Thymus (tissue), 14 donors: ENCODE measurements at places on chromosomes 5 and 9. TPM values are rescaled to one million over a fixed set of nuclear protein-coding genes. Genes with fewer than 3 reads are reported as not detected.

GPR151 gene
- under 0.01 TPM for total RNA-seq

PROB1 gene
- 0.76 TPM for total RNA-seq

PCDHGA9 gene
- total RNA-seq = 0.66 TPM

GRCh38 chr5:73939557-73939956 lies 313.6 kb downstream of the ARHGEF28 start:
- no peak for DNase-seq

DNA sequence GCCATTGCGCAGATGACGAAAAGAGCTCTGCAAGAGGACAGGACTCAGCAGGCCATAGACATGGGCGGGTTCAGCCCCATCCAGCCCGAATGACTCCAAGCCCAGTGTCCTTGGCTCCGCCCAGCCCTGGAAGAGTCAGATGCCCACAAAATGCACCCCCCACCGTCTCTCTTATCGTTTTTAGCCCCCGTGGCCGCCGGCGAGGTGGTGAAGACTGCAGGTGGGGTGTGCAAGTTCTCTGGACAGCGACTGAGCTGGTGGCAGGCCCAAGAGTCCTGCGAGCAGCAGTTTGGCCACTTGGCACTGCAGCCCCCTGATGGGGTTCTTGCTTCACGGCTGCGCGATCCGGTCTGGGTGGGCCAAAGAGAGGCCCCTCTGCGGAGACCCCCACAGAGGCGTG lies 2.1 kb downstream of the ADGRD2 start:
- no peak for DNase-seq

GRCh38 chr5:112064271-112064701 lies 307.3 kb upstream of the NREP start:
- DNase-seq = no peak

DNA sequence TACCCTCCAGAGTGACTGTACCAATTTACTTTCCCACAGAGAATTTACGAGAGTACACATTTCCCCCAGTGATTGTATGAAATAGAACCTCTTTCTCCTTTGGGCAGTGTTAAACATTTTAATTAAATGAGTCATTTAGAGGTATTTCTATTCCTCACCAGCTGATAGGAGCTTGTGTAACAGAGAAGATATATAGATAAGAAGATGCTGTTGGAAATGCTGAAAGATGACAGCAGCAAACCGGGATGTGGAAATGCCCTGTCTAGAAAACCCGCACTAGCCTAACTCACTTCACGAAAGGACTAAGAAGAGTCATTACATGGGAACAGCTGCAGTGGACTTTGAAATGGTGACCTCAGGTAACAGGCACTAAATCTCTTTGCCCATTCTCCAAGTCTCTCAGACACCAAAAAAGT lies 68.3 kb downstream of the LPAR1 start:
- DNase-seq = no peak

DNA sequence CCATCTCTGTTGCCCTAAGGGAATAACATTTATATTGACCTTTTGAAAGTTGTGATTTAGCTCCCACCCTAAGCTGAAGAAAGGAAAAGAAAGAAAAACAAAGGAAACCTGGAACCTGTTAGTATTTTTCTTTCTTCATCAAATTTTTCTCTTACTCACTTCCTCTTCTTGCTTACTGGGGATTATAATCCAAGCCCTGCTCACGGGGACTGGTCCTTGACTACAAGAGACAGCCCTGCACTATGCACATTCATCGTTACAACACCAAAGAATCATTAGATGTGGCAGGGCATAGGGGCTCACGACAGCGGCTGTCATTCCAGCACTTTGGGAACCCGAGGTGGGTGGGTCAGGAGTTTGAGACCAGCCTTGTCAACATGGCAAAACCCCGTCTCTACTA lies 37.8 kb upstream of the LPAR1 start:
- DNase-seq = no peak

DNA sequence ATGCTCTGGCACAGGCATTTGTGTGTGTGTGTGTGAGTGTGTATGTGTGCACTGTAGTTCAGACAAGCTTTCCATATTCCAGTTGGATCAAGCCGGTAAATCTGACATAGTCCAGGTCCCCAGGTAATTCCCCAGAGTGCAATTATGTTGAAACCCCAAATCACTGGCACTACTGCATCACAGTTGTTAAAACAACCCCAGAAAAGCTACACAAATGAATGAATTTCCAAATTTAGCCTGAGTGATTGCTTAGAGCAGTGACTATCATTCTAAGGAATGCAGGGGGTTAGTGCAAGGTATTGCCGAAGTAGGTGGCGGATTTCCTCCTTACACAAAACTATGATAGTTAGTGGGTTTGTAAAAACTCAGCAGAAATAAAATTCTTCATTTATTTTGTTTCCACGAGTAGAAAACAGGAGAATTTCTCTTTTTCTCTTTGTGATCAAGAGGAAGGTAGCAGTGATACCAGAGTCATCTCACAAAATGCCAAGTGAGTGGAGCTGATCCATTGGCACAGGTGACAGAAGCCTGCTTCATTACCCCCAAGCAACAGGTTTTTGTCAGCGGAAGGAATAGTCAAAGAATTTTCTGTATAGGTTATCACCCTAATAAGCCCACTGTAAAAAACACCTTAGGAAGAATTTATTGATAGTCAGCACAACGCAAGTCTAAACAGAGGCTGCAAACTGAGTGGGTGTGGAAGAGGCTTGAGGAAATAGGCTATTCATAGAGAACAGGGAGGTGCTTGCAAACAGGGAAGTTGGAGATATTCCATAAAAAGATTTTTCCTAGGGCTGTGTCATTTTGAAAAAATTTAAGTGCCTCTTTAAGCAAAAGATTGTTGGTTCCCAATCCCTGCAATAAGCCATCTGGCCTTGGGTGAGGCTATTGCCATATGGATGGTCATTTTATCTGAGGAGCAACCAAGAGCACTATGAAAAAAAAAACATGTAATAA lies 385.1 kb downstream of the CHSY3 start:
- no peak for DNase-seq

- DNase-seq = no peak
These were observed 54.9 kb upstream of the GRAMD2B start for GRCh38 chr5:126368239-126368812.

DNA sequence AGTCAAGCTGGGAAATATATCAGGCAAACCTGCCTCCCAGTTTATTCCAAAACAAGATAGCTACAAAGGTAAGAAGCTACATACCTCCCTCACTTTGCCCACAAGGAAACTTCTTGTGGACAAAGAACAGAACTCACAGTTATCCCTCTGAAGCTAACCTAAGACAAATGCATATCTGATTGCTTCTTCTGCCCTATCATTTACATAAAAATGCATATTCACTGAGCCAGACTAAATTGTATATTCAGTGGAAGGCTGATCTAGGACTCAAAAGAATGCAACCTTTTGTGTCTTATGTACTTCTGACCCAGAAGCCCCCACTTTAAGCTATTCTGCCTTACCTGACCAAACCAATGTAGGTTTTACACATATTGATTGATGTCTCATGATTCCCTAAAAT lies 276.8 kb downstream of the HTR1A start:
- DNase-seq = no peak
